ENCODE measurements at places on chromosomes 5 and 9. TPM values are rescaled to one million over a fixed set of nuclear protein-coding genes. Genes with fewer than 3 reads are reported as not detected.

- no peak for DNase-seq
Measured at GRCh38 chr5:142342128-142342981, 17.5 kb upstream of the SPRY4 start.

The TLN1 gene
- total RNA-seq: 190 TPM

The NTRK2 gene
- total RNA-seq: 0.05 TPM

DNA sequence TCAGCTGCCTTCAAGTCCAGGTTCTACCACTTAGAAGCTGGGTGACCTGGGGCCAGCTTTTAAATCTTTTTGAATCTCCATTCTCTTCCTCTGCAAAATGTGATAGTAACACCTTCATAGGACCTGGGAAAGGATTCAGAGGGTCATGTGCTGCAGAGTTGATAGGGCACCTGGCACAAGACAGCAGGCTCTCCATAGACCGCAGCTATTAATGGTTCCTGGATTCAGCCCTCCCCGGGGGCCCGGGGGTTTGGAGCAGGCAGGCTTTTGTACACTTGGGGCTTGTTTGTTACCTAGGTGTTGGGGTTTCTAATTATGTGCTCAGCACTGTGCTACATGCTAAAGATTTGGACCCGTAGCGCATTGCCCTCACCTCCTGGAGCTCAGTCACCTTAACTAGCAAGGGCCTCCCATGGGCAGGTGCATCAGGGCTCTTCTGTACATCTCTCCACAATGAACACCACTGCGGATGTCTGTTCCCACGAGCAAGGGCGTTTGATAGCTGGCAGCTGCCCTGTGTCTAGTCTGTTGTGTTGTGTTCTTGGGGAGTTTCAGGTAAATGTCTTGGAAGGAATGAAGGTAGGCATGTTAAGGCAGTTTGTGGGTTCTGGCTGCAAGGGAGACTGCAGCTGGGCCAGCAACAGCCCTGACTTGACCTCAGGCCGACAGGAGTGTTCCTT is 12.1 kb downstream of the PRRC2B start:
- peak; percentile 30 for DNase-seq

DNA sequence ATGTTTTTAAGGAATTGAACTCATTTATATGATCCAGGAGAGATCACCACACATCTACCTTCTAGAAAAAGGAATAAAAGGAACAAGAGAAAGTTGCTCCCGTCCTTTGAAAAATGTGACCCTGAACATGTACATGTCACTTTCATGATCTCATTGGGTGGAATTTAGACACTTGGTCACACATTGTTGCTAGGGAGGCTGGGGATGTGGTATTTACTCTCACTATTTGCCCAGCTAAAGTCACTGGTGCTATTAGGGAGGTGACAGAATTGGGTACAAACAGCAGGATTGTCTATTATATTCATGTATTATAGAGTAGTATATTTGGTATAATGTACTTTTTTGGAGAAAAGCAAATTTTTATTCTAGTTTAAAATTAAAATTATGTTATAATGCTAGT is 2.1 kb upstream of the CDH10 start:
- DNase-seq: no peak

GRCh38 chr9:122383992-122384461 is 13.2 kb downstream of the PTGS1 start:
- DNase-seq: no peak

DNA sequence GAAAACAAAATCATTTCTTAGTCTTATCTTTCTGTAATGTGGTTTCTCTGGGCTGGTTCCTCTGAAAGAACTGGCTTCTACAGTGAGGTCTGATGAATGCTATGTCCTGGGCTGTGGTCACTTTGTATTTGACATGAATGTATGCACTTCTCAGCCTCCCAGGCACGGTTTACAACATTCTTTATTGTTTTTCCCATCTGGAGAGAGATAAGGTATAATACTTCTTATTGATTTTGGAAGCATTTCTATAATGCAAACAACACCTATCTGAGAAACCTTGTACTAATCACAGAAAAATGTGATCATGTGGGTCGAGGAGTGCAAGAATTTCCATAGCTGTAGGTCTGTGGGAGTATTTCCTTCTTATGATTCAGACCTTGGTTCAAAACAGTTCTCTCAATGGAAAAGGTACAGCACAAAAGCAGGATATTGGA is 46.9 kb downstream of the ACTBL2 start:
- DNase-seq: no peak

The PRSS3 gene
- not detected for total RNA-seq

The CYSRT1 gene
- 0.26 TPM for total RNA-seq

The ADAMTS12 gene
- total RNA-seq: not detected

GRCh38 chr5:79802406-79802805 is 112.8 kb downstream of the CMYA5 start:
- DNase-seq: no peak

The ST8SIA4 gene
- 11.2 TPM for total RNA-seq

The ACTBL2 gene
- not detected for total RNA-seq

DNA sequence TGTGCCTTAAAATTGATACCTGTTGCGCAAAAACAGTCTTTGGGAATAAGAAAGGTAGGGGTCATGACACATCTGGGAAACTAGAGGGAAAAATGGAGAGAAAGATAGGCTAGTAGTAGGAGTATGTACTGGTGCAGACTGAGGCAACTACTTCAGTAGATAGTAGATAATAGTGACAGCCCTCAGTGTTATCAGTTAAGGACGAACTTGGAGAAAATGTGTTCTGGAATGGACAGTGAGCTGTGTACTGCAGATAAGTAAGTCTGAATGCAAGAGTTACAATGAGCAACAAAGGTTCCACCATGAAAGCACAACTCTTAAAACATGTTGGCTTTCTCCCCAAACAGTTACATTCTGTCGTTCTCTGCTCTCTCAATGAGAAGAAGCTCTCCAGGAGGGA is 6.5 kb upstream of the INSL6 start:
- DNase-seq: no peak

- DNase-seq: no peak
Measured at GRCh38 chr5:3333836-3334235, 261.8 kb upstream of the IRX1 start.

The ENTREP1 gene
- not detected for total RNA-seq

DNA sequence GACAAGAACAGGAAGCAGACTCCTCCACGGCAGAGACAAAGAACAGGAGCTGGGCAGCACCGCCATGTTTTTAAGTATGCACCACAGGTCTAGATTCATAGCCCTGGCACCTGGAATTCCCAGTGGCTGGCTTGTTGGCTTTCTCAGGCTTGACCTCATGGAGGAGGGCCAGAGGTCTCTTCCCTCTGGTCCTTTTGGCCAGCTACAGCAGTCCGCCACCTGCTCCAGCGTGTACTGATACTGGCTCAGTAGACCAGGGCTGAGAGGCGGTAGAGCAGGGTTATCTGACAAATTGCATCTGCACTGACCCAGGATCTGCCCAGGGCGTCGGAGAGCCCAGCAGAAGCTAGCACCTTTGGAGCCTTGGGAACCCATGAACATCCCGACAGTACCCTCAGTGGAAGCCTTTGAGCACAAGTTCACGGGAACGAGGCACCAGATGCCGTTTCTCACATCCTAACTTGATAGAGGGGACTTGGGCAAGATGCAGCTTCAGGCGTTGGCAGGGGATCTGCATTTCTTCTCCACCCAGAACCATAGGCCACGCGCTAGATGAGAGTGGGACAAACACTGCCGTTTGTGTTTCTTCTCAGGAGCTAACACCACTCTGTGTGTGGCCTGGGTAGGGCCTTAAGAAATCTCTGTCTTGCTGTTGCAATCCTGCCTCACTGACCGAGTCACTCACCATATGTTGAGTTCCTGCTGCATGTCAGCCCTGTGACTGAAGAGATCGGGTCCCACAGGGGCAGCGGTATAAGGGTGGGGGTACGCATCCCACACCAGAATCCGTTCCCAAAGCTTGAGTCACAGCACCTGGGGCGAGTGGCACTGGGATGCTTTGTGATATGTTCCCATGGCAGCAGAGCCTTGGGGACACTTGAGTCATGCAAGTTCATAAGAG is 90.3 kb upstream of the OTULINL start:
- no peak for DNase-seq

DNA sequence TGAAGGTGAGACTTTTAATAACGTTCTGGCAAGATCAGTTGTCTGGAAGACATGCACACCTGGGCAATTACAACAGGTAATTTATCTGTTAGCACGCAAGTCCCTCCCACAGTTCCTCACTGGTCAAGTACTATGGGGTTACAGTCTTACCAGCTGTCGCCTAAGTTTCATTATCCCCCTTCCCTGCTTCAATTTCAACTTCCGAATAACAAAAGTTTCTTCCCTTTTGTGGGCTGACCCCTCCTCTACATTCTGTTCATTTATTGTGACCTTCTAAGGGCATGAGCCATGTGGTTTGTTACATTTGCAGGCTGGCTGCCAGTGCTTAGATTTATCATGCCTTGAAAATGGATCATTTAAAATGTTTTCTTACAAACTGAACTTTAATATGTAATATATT is 16.5 kb downstream of the GAPT start:
- no peak for DNase-seq

The GABRA1 gene
- total RNA-seq: not detected

- DNase-seq: no peak
Measured at GRCh38 chr5:168467755-168468330, 18.4 kb upstream of the RARS1 start.

DNA sequence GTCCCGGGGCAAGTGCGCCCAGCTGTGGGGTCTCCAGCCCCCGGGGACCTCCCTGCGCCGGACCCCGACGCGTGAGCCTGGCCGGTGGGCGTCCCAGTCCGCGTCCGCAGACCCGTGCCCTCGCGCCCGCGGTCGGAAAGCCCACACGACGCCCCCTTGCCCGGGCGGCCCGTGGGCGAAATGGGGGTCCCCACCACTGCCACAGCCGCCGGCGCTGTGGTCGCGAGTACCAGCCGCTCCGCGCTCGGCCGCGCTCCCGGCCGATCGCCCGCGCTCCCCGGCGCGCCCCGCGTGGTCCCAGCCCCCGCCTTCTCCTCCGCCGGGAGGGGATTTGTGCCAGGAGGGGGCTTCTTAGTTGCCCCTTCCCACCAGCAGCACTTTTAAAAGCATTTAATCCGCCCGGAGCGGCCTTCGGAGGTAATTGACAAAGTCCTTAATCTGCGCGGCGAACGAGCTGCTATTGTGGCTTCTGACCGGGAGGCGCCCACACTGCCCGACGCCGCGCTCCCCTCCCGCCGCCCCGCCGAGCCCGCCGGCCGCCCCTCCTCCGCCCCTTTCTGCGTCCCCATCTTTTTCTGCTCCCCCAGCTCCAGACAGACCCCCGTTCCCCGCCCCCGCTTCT is 469 bp upstream of the FIBCD1 start:
- no peak for DNase-seq

DNA sequence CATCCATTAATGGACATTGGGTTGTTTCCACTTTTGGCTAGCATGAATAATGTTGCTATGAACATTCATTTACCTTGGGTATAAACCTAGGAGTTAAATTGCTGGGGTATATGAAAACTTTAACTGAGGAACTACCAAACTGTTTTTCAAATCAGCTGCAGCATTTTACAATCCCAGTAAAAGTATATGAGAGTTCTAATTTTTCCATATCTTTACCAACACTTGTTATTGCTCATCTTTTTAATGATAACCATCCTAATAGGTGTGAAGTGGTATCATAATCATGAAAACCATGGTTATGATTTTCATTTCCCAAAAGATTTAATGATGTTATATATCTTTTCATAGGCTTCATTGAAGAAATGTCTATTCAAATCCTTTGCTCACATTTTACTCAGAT is 15.5 kb upstream of the FBXO38 start:
- no peak for DNase-seq

The CNTNAP3 gene
- not detected for total RNA-seq

- DNase-seq: no peak
Measured at GRCh38 chr9:7375013-7375511, 424.5 kb downstream of the DMAC1 start.

- DNase-seq: no peak
Measured at GRCh38 chr5:167794121-167794520, 497.3 kb upstream of the WWC1 start.

- no peak for DNase-seq
Measured at GRCh38 chr5:113612060-113612496, 98.6 kb downstream of the YTHDC2 start.

The SVEP1 gene
- total RNA-seq: not detected
